NCI-H2081 (cell line): ENCODE measurements at places on chromosomes 16 and 17.

DNA sequence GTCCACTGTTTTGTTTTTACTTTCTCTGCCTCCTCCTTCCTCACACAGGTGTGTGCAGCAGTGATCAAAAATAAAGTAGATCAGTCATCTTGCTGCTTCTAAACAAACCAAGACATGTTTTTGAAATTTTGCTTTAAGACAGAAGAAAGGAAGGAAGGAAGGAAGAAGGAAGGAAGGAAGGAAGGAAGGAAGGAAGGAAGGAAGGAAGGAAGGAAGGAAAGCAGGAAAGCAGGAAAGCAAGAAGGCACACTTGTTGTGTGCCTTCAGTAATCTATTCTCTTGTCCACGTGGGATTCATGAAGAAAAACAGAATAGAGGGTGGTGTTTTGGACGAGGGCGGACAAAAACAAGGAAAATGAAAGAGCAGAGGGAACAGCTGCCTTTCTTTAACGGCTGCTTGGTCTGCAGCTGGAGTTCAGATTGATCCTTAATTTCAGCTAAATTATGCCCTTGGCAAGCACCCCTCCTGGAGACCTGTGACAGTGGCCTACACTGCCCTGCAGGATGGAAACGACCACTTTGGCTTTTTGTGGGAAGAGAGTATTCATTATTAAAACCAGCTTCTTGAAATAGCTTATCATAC lies 188.5 kb upstream of the IRX3 start:
- no peak for DNase-seq

DNA sequence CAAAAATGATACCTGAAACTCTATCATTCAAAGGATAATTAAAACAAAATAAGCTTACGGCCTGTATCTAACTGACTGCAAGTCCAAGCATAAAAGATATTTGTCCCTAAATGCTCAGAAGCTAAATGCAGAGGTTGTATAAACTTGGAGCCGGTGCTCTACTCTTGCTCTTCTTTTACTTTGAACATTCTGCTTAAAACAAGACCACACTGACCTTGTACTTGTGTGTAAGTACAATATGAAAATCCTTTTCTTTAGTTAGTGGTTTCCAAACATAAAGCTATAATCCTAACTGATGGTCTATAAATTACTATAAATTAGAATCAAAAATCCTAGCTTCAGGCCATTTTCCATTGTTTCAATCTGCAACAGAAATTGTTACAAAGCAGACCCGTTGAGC lies 74.6 kb downstream of the SPAG9 start:
- DNase-seq, result peak; percentile 45

- DNase-seq, result no peak
Observed at GRCh38 chr16:68252383-68252782, 7.2 kb downstream of the PLA2G15 start.

DNA sequence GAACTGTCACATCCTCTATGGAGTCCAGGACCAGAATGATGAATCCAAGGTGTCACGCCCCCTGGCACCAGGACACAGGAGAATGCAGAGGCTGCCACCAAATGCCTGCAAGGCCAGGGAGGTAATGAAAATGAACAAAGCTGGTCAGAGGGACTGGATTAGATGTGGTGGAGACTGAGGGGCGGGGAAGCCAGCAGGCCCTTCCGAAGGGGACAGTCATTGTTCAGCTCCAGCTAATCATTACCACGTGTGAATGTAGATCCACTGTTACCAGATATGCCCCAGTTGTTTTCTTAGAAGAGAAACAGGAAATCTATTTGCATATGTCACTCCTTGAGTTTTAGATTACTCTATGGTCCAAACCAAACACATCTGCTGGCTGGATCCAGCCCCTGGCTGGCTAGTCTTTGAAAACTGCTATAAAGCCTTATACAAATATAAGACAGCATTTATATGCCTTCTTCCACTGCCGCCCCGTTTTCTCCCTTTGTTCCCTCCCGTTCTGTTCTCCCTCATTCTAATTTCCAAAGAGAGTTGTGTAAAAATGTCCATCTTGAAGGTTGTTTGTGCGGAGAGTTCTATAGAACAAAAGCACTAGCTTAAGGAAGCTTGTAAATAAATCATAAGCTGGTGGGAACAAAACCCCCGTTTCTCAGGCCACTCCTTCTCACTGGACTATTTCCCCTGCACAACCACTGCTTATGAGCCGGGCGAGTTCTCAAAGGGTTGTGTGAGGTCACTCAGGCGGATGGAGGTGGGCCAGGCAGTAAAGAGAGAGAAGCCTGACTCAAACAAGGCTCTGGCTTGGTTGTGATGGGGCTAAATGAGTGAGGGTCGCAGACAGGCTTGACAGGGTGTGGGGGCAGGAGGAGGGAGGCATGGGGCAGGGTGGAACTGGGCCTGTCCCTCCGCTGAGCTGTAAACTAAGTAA lies 14.2 kb downstream of the CRYM start:
- DNase-seq, result no peak

DNA sequence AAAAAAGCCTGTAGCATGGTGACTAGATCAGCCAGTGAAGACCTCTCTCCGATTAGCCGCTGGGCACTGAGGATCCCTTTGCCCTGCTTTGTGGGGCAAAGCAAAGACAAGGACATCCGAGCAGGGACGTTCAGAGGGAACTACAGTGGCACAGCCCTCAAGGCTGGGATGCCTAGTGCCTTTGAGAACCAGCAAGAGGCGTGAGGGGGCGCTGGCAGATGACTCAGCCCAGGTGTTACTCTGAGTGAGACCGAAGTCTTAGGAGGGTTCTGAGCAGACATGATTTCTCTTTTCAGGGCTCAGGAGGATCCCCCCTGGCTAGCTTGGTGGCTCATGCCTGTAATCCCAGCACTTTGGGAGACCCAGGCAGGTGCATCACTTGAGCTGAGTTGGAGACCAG lies 178.6 kb downstream of the CPPED1 start:
- no peak for DNase-seq

DNA sequence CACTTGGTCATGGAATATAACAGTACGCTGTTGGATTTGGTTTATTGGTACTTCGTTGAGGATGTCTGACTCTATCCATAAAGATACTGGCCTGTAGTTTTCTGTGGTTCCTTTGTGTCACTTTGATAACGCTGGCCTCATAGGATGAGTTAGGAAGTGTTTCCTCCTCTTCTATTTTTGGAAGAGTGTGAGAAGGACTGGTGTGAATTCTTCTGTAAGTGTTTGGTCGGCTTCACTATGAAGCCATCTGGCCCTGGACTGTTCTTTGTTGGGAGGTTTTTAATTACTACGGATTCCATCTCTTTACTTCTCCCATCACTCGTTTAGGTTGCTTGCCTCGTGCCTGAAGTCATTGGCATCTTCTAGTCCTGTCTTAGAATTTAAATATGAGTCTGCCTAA lies 117.3 kb downstream of the OR1D5 start:
- no peak for DNase-seq

DNA sequence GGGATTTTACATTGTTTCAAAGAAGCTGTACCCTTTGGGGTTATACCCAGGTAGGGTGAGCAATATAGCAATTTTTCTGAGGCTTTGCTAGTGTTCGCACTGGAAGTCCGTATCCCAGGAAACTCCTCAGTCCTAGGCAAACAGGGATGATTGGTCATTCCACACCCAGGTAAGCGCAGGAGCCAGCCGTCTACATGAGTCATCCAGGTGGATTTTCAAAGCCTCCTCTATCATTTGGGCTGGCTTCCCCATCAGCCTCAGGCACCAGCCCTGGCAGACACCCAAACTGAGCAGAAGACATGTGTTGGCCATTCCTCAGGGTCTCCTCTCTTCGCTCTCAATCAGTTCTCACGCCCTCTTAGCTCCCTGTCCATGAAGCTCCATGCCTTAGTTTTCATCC lies 135.6 kb downstream of the AIPL1 start:
- DNase-seq, result no peak

- DNase-seq, result peak; percentile 90
Observed at GRCh38 chr17:42407289-42407836, 15.7 kb downstream of the CAVIN1 start.

DNA sequence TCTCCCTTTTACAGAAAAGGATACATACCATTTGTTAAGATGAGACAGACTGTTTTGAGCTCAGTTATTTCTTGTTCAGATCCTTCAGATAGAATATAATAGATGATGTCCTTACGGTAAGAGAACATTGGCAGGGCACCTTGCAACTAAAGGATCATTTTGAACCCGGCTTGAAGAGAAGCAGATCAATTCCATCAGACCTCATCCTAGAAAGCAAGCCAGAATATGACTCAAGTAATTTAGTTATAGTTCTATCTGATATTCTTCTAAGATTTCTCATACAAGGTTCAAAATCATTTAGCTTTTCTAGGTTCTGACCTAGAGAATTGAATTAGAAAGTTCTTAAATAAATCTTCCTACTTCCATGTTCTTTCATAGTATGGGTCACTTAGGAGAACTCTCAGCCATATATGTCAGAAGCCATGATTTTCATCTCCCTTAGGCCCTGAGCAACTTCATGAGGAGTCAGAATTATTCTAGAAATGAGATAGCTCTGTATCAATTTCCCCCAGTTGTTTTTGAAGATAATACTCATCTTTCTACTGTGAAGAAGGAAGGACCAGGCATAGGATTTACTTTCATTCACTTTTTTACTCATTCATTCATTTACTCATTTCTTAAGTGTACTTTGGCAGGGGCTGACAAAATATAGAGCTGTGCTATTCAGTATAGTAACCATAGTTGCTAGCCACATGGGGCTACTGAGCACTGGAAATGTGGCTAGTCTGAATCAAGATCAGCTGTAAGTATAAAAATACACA lies 2.5 kb upstream of the CMTM1 start:
- no peak for DNase-seq

- no peak for DNase-seq
Observed at GRCh38 chr17:59827721-59828477, 64.8 kb downstream of the TUBD1 start.

DNA sequence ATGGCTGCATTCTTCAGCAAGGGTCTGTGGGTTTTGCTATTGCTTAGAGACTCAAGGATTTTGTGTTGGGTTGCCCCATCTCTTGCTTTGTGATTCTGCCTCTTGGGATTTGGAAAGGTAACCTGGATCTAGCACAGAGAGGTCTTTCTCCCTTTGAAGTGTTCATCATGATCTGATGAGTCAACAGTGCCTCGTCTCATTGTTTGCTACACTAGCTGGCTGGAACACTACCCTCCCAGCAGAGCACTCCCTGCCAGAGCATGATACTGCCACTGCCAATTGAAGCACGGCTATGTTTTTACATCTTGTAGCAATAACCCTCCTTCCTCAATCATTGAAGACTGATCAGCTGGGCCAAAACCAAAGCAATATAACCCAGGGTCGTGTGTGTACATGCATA lies 361.0 kb downstream of the CDH13 start:
- DNase-seq, result no peak

- DNase-seq, result no peak
Observed at GRCh38 chr16:23131931-23132621, 17.2 kb downstream of the USP31 start.

DNA sequence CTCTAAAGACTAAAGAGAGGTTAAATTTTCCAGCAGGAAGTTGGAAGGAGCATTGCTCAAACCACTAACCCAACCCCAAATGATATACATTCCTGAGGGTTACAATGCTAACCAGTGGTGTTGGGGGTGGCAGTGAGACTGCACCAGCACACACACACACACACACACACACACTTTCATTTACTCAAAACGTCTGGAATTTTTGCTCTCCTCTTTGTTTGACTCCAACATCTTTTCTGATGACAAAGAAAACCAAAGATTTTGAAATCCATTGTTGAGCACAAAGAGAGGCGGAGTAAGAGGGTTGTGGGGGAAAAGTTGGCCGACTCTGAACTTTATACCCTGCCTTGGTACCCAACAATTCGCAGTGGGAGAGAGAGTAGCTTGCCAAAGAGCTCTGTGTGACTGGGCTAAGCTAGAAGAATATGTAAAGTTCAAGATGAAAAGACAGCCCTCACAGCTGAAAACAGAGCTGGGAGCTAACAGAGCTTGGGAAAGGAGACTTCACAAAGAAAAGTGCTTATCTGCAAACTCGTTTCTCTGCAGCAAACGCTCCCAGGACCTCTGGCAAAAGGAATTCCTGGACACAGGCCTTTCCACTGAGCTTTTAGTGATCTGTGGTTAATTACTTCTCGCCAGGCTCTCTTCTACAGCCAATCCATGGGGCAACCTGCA lies 426.0 kb upstream of the CDH11 start:
- DNase-seq, result no peak

- no peak for DNase-seq
Observed at GRCh38 chr16:6020162-6020985, 922.8 kb upstream of the EEF2KMT start.

GRCh38 chr16:20291208-20292206 lies 35.8 kb downstream of the GP2 start:
- DNase-seq, result no peak

GRCh38 chr16:89290472-89290871 lies 73.0 kb downstream of the ZNF778 start:
- no peak for DNase-seq

DNA sequence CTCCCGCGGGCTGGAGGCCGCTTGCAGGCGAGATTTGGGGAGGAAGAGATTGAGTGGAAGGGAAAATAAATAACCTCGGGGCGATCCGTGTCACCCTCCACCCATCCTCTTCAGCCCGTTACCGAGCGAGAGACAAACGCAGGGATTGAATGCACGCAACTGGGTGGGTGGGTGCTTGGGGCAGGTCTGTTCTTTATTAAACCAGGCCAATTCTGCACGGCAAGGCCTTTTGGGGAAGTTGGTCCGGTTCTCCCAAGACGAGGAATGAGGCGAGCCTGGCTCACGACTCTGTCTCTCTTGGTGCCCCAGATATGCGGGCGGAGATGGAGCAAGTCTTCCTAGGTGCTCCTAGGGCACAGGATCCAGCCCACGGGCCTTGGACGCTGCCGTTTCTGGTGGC lies 396 bp upstream of the HOXB7 start:
- peak; percentile 62 for DNase-seq

DNA sequence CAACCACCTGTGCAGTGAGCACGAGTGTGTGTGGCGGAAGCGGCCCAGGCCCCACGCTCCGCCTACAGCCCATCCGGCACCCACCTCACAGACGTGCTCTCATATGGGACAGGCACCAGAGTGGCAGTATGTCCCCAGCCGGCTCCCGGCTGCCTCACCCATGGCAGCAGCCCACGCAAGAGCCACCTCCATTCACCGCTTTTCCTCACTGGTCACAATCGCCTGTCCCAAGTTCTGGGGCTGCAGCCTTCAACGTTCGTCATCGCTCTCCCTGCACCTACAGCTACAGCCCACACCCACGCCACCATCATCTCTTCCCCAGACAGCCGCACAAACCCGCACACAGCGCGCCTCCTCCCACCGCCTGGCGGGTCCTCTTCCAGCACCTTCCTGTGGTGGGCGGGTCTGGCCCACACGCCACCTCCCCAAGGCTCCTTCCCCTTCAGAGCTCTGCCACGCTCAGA lies 17.5 kb upstream of the TRAP1 start:
- DNase-seq, result no peak

DNA sequence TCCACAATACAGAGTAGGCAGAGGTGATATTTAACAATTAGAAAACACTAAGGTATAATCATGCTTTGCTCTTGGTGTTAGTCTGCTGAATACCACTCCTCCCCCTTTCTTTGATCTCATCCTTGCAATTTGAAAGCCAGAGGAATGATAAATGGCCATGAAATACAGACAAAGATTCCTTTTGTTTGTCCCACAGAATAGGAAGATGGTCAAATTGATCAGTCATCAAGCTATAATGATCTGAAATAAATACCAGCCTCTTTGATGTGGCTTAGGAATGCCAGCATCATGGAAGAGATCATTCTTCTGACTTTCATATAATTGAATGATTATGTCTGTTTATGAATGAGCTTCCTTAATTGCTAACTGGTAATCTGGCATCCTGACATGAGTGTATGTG lies 1541.7 kb upstream of the CDH8 start:
- DNase-seq, result no peak

- DNase-seq, result peak; percentile 2
Observed at GRCh38 chr16:28326881-28327610, 34.7 kb downstream of the SBK1 start.

- no peak for DNase-seq
Observed at GRCh38 chr17:40953881-40954280, 12.9 kb downstream of the KRT39 start.
